ENCODE measurements at places on chromosomes 7 and 10. TPM values are rescaled to one million over a fixed set of nuclear protein-coding genes. Genes with fewer than 3 reads are reported as not detected.

The TMEM26 gene
- not detected for total RNA-seq

The ANXA8 gene
- total RNA-seq: 103 TPM

The EMX2 gene
- total RNA-seq: not detected

The ZNF22 gene
- total RNA-seq: 8.5 TPM

The SNCG gene
- total RNA-seq: 4.2 TPM

- peak; percentile 9 for DNase-seq
These were observed 736 bp downstream of the MINDY4 start for GRCh38 chr7:30771880-30772425.

GRCh38 chr10:68345621-68346020, 12.9 kb upstream of the PBLD start:
- DNase-seq: no peak

DNA sequence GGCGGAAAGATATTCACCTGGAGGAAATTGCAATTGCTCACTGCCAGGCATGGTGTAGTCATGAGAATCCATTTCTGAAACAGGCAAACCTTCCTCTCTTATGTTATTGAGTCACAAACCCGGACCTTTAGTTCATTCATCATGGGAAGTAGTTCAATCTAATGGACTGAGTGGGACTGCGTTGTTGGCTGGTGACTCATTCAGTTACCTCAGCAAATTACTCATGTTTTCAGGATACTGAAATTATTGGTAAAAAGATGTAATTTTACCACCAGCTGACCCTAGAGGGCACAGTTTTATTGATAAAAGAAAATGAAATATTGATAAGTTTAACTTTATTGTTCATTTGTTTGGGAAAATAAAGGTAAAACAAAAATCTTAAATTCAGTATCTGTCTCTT, 1194.4 kb upstream of the SORCS1 start:
- DNase-seq: peak; percentile 88

- DNase-seq: peak; percentile 78
These were observed 15.6 kb downstream of the LYZL1 start for GRCh38 chr10:29304264-29304994.

DNA sequence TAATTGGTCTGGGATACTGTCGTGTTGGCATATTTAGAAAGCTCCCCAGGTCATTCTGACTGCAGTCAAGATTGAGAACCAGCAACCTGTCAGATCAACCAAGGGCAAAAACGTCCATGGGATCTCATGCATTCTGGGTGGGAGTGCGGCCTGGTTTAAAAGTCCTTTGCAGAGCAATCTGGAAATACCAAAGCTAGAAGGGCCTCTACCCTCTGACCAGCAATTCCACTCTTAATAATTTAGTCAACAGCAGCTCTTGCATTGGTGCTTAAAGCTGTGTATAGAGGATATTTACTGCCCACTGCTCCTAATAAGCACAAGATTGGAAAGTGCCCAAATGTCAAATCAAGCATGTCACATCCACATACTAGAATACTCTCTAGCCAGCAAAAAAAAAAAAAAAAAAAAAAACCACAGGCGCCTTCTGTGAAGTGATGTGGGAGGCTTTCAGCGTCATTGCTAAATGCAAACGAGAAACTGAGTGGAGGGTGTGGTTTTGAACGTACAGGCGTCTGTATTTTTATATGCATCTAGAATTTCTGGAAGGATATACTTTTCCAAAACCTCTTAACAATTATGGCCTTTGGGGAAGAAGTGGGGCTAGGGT, 44.8 kb upstream of the HSPA12A start:
- no peak for DNase-seq

DNA sequence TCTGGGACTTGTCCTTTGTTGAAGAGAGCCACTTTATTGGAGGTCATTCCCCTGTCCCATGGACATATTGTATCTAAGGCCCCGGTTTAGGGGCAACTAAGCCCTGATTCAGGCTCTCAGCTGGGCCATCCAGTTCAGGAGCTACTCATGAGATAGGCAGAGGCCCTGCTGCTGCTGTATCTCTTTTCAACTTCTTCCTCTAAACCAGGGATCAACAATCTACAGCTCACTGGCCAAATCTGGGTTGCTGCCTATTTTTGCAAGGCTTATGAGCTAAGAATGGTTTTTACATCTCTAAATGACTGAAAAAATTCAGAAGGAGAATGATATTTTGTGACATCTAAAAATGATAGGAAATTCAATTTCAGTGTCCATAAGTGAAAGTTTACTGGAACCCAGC, 166.8 kb upstream of the GLI3 start:
- DNase-seq: no peak

GRCh38 chr7:35280902-35281301, 27.0 kb upstream of the TBX20 start:
- DNase-seq: no peak

DNA sequence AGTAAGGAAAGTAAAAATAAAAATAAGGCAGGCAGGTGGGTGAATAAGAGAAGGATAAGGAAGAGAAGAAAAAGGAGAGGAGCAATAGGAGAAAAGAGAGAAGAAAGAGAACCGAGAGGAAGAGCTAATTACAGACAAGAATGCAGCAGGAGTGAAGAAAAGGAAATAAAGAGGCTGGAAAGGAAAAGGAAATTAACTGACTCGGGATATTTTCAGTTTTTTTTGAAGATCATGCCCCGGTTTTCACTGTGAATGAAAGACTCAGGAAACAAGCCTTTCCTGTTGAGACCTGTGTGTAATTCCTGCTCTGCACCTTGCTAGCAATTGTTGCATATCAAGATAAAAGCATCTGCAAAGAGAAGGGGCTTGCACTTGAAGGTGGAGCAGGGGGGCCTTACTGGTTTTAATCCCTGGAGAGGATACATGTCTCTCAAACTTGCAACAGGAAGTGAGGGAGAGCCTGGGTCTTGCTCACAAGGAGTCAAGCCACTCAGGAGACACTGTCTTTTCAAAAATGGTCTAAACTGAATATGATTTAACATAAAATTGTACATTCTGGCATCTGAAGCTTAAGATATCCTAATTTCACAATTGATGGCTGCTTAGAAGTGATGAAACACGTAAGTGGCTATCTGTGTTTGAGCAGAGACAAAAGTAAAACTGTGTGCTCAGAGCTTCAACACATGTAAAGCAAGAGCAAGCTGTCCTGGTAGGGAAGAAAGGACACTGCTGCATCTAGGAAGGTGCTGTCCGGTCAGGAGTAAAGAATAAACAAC, 157.6 kb downstream of the FAM107B start:
- no peak for DNase-seq

- peak; percentile 53 for DNase-seq
These were observed 252.7 kb downstream of the PRPF18 start for GRCh38 chr10:13839430-13839990.

DNA sequence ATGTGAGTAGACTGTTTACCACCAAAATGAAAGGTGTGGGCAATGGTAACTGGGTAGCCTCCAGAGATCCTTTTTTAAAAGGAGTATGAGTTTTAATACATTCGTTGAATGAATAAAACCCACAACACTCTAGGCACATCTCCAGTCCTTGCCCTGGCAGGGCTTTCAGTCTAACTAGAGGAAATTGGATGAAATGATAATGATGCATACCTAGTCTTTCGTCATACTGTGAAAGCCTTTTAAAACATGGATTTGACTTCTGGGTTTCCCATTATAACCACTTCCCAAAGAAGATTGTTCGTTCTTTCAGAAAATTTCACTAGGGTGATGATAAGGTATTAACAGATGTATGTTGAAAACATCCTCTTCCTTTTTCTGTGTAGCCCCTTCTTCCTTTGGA, 110.8 kb downstream of the REEP3 start:
- peak; percentile 25 for DNase-seq

GRCh38 chr10:47035819-47036337, 124.7 kb downstream of the PTPN20 start:
- DNase-seq: no peak

- no peak for DNase-seq
These were observed 95.2 kb upstream of the JCAD start for GRCh38 chr10:30154561-30154960.

DNA sequence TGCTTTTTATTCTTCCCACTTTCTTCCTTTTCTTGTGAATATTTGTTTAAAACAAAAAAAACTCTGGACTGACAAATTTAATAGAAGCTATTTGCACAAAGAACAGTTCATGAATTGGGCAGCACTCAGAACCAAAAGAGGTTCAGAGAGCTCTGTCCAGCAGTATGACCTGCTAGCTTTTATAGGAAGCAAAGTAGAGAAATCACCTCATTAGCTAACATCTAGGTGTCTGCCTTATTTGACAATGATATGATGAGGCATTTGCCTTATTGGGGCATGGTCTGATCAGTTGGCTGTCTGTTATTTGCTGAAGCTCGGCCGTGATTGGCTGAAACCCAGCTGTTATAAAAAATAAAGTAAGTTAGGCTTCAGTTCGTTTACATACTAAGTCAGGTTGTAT, 819 bp upstream of the TRIM4 start:
- no peak for DNase-seq

GRCh38 chr7:114856625-114857024, 65.3 kb upstream of the MDFIC start:
- no peak for DNase-seq

GRCh38 chr7:149742075-149742701, 31.2 kb downstream of the ZNF467 start:
- peak; percentile 67 for DNase-seq

DNA sequence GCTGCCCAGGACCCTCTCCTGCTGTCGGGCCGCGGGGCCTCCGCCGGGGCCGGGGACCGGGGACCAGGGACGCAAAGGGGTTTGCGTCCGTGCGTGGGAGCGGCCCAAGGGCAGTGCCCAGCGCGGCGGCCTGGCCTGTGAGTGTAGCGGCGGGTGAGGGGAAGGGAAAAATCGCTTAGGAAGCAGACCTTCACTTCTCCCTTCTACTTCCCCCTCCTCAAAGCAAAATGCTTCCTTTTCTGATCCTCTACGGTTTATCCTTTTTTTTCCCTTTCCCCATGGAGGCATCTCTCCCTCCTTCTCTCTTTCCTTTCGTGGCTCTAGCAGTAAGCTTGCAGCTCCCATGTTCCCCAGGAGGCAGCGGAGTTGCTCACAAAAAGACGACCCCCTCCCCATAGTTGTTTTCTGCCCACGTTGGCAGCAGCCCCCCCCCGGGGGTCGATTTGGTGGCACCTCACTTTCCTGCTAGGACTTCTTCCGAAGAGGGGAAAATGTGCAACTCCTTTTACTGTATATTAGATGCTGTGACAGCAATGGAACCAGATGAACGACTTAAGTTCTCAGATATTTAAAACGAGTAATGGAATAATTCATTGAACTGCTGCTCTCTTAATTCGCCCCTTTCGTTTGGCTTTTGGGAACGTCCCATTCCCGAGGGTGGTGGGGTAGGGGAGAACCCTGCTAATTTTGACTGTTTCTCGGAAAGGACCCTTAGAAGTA, 724 bp downstream of the CAPZA2 start:
- peak; percentile 31 for DNase-seq
